ENCODE measurements at places on chromosomes 16 and 17. TPM values are rescaled to one million over a fixed set of nuclear protein-coding genes. Genes with fewer than 3 reads are reported as not detected.

DNA sequence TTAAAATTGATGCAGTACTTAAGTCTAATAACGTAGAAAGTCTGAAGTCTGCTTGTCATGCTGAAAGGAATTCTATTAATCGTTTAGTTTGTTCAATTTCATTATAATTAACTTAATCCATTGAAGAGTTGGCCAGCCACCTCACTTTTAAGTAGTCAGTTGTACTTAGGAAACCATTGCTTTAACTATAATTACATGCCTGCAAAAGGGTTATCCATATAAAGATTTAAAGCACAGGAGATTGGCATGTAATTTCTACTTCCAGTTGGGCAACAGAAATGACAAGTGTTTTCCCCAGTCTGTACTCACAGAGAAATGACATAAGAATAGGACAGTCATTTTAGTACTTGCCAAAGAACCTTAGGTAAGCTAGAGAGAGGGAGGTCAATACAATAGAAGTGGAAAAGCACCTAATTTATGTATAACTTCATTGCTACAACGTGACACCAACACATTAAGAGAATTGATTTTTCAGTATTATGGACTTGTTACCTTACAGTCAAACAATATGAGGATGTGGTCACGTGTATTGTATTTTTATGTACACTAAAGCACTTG lies 3.7 kb upstream of the USP32 start:
- no peak for DNase-seq

DNA sequence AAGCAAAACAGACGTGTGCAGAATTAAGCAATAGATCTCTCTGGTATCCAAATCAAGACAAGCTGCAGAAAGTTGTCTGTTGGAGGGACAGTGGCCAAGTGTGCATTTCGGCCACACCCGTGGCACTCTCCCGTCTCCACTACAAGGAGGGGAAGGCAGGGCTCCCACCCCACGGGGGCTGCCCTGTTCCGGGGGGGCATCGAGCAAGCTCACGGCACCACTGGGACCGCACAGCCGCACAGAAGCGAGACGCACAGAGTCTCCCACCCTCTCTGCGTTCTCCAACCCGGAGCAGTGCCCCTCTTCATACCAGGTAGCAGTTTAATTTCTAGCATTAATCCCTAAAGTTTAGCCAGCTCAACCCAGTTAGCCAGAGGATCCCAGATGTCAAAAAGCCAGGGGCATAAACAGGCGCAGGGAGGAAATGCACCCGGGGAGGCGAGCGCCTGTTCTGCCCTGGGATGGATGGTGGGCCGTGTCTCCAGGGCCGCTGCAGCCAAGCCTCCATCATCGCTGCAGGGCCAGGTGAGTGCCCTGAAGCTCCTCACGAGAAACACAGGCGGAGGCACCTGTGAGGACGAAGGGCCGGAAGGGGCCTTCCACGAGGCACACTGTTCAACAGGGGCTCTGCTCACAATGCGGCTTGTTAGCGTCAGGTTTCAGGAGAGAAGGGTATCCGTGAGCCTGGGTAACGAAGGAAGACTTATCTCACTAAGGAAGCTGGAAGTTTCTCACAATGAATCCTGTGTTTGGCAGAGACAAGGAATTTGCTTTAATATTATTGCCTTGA lies 42.1 kb upstream of the METRNL start:
- no peak for DNase-seq

DNA sequence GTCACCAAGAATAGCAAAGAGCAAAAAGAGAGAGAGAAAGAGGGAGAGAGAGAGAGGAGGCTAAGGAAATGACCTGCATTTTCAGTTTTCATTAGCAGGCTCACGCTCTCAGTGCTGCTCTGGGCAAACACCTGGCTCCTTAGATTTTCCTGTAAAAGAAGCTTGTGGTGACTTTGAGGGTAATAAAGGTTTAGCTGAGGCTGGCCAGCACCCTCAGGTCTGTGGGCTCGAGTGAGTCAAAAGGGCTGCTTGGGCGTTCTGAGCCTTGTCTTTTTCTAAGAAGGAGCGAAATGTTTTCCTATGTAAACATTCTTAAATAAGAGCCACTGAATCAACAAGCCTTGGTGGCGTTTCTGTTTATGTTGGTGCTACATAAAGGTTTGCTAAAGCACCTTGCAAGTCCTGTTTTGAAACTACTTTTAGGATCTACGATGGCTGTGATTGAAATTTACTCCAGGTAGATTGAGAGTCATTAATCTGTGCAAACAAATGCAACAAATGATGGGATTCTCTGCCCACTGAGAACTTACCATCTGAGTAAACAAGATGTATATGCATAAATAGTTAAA lies 38.8 kb downstream of the SHISA6 start:
- no peak for DNase-seq

GRCh38 chr16:60816461-60816860 lies 1219.8 kb downstream of the CDH8 start:
- DNase-seq, result no peak

- DNase-seq, result no peak
Measured at GRCh38 chr16:19436540-19436939, 18.9 kb downstream of the TMC5 start.

DNA sequence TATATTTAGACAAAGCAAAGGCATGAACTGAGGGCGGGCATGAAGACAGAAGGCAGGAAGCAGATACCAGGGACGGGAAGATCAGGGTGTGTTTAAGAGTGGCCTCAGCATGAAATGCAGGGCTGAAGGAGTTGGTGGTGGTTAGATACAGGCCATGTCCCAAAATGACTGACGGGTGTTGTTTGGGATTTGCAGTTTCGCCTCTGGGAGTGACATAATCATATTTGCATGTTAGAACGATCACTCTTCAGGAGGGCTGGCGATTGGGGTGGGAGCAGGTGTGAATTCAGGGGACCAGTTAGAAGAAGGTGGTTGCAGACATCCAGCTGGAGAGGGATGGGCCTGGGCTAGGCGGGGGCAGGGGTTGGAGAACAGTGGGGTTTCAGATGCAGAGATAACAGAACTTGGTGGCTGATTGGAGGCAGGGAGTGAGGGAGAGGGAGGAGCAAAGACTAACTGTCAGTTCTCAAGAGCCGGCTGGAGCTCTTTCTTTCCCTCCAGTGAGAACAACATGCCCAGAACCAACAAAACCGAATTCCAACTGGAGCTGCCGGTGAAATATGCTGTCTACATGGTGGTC lies 27.2 kb upstream of the ITGAX start:
- no peak for DNase-seq

DNA sequence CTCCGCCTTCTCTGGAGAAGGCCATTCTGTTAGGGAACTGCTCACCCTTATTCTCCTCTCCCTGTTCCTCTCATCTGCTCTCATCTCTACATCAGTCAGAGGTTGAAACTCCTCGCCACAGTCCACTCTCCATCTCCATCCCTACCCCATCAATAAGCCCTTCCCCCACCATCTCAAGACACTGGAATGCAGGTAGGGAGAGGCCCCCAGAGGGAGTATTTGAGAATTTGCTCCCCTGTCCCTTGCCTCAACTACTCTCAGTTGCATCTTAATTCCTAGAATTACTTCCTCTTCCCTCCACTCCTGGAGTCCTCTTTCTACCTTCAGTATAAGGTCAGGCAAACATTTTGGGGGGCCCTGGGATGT lies 2.0 kb upstream of the AATF start:
- DNase-seq, result no peak

DNA sequence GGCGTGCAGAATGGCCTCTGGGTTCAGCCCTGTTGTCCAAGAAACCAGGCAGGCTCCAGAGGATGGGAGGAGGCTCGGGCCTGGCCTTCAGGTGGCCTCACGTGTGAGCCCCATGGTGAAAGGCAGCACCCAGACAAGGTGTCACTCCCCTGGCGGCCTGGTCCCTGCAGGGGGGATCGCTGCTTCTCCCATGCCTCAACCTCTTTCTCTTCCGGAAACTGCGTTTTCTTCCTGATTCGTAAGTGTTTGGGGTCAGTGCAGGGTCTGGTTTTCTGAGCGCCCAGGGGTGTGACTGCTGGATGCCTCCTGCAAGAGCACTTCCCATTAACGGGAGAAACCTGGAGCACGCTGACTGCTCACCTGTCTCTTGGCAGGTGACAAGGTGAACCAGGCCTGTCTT lies 70.0 kb upstream of the CIBAR2 start:
- no peak for DNase-seq

- DNase-seq, result no peak
Measured at GRCh38 chr17:56121191-56122051, 31.9 kb upstream of the ANKFN1 start.

GRCh38 chr16:84603140-84603816 lies 14.6 kb downstream of the COTL1 start:
- no peak for DNase-seq

GRCh38 chr16:8853611-8854010 lies 15.2 kb downstream of the CARHSP1 start:
- DNase-seq, result no peak

- no peak for DNase-seq
Measured at GRCh38 chr17:30809867-30810266, 14.6 kb downstream of the CRLF3 start.

DNA sequence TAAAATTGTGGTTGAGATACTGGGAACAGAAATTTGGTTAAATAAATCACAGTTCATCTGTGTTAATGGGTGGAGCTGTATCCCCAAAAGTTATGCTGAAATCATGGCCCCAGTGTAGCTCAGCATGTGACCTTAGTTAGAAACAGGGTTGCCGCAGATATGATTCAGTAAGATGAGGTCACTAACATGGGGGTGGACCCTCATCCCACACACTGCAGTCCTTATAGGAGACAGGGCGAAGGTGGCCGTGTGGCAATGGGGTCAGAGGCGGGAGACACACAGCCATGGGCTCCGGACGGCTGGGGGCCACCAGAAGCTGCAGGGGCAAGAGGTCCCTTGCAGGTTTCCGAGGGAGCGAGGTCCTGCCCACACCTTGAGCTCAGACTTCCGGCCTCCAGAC lies 10.7 kb downstream of the GALNS start:
- DNase-seq, result no peak

DNA sequence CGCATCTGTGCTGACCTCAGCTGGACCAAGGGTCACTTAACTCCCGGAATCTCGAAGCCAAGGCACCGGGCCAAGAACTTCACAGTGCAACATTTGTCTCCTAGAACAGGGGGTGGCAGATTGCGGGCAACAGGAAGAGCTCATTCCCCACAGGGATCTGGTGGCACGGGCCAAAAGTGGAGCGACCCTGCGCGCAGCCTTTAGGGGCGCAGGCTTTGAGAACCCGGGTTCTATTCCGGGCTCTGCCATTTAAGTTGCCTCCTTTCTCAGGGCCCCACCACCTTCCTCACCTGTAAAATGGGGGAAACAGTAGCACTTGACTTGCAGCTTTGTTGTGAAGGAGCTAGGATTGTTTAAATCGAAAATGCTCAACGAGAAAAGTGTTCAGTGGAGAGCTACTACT lies 651 bp downstream of the SHMT1 start:
- DNase-seq, result peak; percentile 18

GRCh38 chr17:5354310-5354709 lies 65.2 kb downstream of the NUP88 start:
- no peak for DNase-seq

DNA sequence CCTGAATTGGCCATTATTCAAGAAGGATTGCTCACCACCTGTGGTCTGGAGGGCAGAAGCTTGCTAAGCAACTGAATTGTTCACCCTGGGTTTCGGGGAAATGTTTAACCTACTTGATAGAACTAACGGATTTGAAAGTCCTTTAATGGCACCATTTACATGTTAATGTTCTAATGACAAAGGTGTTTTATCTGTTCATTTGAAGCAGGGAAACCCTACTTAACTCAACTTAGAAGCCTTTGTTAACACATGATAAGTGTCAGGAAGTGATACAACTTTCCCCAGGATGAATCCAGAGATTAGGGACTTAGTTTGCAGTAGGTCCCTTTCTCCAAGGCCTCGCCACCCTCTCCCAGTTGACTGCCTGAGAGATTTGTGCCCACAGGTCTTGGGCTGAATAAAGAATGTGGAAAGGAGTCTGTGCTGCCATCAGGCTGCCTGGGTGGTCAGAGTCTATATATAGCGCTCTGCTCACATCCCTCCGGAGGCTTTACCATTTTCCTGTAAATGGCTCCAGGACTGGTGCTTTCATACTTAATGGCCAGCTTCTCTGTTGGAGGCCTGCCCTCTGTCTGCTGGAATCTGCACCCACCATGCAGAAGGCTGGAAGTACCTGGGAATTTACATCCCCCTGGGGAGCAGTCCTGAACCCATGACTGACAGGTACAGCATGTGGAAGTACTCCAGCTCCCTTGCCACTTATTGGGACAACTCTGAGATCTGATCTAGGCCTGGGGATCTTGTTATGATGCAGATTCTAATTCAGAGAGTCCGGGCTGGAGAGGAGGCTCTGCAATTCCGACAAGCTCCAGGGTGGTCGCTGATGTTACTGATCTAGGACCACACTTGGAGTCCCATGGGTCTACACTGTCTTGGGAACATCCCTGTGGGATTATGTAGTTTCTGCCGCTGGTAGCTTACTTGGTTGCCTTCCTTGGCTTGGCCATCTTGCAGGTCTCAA lies 99.9 kb downstream of the ASIC2 start:
- DNase-seq, result no peak

DNA sequence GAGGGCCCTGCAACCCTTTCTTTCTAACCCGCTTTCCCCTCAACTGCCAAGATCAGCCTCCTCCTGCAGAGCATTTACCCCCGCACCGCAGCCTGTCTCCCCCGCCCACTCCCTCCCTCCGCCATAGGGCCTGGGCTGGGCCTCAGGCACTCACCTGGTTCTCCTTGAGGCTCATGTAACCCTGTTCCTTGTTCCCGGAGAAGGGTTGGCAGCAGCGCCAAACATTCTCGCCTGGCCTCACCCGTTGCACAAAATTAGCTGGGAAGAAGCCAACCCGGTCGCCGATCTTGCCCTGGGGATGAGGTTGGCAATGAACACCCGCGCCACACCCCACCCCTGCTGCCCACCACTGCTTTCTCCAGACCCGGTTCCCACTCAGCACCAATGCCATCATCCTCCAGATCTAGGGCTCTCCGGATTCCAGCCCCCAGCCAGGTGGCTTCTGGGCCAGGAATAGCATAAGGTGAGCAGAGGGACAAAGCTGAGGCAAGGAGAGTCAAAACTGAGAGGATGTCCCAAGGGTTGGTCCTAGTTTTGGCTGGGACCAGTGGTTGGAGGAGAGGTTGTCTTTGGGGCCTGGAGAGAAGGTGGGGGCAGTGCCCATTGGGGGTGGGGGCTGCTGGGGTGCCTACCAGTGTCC lies 12.8 kb downstream of the STAC2 start:
- DNase-seq, result no peak

DNA sequence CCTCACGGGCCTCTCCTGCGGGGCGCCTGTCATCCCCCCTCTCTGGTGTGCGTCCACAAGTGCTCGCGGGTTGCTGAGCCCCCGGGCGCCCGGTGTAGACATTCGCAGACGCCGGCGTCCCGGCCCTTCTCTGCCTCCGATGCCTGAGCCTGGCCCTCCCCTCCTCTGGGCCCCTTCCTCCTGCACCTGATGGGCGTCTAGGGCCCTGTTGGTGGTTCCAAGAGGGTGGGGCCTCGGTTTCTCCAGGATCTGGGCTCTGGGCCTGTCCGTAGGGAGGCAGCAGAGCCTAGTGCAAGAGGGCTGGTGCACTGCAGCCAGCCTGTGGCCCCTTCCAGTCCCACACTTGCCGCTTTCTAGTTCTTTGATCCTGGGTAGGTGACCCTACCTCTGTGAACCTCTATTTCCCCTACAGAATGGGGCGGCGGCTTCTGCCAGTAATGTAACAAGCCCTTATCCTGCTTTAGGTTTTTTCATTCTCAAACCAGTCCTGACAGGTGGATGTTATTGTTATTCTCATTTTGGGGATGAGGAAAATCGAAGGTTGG lies 623 bp downstream of the E4F1 start:
- DNase-seq, result no peak

Gene FAM20A
- total RNA-seq, result not detected

Gene NETO2
- 7.3 TPM for total RNA-seq

Gene PPY
- not detected for total RNA-seq

Gene MYO18A
- total RNA-seq, result 62.8 TPM

Gene KCNG4
- total RNA-seq, result not detected

Gene KRTAP2-2
- total RNA-seq, result not detected

Gene SKAP1
- total RNA-seq, result 98.0 TPM

Gene TEKT1
- not detected for total RNA-seq

Gene CACNA1G
- not detected for total RNA-seq
